ENCODE measurements at places on chromosomes 12 and 14.

DNA sequence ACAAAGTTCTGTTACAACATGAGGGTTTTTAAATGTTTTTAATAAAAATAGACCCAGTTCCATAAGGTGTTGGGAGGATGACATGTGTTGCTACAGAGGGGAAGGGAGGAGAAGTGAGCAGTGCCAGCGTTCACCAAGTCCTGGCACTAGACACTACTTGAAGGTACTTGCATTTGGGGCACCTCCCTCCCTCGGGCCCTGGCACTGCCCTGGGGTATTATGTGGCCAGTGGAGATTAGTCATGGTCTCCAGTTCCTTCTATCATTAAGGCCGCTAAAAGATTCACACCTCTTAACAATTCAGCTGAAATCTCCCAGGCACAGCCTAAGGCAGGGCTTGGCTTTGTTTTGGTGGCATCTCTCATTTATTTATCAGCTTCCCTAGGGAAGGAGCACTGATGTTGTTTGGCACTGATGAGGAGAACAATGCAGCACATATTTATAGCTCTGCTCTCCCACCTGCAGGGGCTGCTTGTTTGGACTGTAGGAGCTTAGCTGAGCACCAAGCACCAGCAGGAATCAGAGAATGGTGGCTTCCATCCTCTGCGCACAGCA is 155.5 kb upstream of the NTF3 start:
- DNase-seq, result peak; percentile 57

DNA sequence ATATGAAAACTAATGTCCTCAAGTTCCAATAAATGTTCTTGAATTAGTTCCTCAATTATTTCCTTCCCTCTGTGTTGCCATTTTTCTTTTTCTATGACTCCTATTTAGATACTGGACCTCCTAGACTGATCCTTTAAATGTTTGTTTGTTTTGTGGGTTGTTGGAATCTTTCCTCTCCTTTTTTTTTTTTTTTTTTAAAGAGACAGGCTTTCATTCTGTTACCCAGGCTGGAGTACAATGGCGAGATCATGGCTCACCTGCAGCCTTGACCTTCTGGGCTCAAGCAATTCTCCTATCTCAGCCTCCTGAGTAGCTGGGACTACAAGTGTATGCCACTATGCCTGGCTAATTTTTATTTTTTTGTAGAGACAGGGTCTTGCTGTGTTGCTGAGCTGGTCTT is 9.6 kb downstream of the PRKAG1 start:
- DNase-seq, result no peak

- no peak for DNase-seq
Measured at GRCh38 chr14:51000566-51000965, 56.3 kb upstream of the PYGL start.

DNA sequence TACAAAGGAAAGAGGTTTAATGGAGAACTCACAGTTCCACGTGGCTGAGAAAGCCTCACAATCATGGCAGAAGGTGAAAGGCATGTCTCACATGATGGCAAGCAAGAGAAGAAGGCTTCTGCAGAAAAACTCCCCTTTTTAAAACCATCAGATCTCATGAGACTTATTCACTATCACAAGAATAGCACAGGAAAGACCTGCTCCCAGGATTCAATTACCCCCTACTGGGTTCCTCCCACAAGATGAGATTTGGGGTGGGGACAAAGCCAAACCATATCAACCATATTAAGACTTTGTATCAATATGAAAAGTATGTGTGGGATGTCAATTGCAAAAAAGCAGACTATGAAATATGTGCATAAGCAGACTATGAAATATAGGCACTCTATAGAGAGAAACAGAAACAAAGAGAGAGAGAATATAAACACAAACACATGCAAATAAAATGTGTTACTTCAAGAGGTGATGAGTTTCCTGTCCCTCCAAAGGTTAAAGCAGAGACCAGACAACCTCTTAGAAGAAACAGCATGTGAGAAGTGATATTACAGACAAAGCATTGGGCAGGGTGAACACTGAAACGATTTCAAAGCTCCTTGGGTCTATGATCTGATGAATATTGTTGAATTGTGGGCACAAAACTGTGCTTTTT is 151.2 kb upstream of the KRR1 start:
- DNase-seq, result no peak

- no peak for DNase-seq
Measured at GRCh38 chr12:20220339-20220738, 148.0 kb upstream of the PDE3A start.

DNA sequence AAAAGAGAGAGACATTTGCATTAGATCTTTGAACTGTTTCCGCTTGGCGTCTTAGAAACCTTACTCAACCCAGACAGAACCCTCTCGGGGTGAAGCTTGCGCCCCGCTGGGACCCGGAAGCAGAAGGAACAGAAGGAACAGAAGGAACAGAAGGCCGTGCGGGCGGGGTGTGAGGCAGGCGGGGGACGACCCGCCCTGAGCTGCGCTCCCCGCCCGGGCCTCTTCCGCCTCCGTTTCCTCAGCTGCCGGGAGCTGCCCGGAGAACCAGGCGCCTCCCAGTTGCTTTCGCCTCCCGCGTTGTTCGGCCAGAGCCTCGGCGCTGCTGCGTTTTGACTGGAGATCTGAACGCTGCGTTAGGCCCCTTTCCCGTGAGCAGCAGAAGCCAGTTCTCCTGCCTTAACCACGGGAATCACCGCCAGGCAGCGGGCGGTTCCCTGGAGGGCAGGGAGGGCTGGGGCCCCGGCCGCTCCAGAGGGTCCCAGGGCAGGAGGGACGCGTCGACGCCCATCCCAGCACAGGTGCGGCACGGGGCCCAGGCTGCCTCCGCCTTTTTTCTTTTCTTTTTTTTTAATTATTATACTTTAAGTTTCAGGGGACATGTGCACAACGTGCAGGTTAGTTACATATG is 19.3 kb upstream of the MMP17 start:
- no peak for DNase-seq
